ENCODE measurements at places on chromosomes 2 and 18.

DNA sequence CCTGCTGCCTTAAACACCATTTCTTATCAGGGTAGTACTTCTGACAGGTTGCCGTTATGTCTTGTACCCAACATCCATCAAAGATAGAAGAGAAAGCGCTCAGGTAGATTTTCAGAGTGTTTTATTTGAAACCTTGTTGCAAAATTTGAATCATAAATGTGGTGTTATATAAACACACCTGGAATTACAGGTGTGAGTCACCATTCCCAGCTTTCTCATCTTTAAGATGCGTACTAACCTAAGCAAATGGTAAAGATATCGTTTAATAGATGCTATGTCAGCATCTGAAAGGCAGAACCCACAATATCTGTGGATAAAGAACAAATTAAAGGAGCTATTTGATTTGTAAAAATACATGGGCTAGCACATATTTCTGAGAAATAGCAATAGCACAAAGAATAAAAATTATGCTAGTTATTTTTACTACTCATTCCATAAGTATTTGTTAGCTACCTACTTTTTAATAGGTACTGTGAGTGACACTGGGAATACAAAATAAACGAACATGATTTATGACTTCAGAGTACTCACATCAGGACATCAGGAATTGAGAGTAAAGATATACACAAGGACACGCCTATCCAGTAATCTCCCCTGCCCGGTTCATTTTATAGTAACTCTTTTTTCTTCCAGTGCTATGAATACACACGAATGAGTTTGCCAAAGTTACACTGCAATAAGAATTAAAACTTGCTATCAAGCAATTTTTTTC is 193.8 kb downstream of the RBM43 start:
- no peak for DNase-seq

DNA sequence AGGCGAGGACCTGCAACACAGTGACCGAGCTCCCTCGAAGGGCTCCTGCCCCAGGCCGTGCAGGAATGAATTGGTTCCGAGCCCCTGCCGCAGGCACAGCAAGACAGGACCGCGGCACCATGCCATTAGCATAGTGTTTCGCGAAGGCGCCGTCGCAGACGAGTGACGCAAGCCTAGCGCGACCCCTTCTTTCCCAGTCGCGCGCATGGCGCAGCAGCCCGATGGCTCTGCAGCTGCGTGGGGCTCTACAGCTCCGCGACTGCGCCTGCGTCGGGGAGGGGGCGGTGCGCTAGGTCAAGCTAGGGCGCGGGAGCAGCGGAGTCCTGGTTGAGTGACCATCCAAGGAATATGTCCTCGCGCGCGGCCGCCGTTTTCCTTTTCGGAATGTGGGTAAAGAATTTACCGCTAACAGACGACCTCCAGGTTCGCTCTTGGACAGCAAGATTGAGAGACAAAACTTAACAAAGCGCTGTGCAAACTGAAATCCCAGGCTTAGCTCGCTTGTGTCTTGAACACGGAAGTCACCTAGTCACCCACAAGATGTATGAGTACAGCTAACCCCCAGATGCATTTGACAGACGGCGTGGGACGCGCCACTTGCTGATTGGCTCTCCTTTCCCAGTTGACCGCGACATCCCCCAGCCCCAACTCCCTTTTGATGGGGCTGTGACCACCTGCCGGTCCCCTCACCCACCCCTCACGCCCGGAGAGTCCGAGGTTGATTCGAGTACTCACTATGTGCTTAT is at the start of gene TRMT61B:
TSS of gene TRMT61B (minus strand) at position 164 of the 746 bp plus-strand sequence. CDS start at position 132, 32 bp downstream.
- DNase-seq, result peak; percentile 94

DNA sequence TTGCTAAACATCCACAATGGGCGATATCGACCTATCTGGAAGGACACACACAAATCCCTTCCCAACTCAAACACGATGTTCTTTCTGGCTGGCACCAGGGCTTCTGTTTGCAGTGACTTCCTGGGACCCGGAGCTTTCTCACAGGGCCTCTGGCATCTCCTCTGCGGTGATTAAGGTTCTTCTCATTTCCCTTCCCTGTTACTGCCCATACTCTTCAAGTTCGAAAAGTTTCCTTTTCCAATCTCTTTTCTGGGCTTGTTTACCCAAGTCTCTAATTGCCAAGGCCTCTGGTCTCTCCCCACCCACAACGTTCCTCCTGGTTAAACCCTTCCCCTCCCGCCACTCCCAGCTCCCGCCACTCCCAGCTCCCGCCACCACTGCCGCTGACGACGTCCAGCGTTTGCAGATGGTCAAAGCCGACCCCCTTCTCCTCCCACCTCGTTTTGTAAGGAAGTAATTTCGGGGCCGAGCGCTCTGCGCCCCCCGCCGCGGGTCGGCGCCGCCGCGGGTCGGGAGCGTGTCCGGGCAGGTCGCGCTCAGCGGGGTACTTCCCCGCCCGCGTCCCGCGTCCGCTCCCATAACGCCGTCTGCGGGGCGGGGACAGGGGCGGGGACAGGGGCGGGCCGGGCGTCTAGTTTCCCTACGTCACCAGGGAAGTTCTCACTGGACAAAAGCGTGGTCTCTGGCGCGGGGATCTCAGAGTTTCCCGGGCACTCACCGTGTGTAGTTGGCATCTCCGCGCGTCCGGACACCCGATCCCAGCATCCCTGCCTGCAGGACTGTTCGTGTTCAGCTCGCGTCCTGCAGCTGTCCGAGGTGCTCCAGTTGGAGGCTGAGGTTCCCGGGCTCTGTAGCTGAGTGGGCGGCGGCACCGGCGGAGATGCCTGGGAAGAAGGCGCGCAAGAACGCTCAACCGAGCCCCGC is at the start of gene PMAIP1:
TSS of gene PMAIP1 (plus strand) at position 699 of the 924 bp plus-strand sequence. CDS start at position 881, 182 bp downstream.
- DNase-seq, result peak; percentile 84

GRCh38 chr2:119011162-119011909 is 69.3 kb downstream of the MARCO start:
- no peak for DNase-seq

DNA sequence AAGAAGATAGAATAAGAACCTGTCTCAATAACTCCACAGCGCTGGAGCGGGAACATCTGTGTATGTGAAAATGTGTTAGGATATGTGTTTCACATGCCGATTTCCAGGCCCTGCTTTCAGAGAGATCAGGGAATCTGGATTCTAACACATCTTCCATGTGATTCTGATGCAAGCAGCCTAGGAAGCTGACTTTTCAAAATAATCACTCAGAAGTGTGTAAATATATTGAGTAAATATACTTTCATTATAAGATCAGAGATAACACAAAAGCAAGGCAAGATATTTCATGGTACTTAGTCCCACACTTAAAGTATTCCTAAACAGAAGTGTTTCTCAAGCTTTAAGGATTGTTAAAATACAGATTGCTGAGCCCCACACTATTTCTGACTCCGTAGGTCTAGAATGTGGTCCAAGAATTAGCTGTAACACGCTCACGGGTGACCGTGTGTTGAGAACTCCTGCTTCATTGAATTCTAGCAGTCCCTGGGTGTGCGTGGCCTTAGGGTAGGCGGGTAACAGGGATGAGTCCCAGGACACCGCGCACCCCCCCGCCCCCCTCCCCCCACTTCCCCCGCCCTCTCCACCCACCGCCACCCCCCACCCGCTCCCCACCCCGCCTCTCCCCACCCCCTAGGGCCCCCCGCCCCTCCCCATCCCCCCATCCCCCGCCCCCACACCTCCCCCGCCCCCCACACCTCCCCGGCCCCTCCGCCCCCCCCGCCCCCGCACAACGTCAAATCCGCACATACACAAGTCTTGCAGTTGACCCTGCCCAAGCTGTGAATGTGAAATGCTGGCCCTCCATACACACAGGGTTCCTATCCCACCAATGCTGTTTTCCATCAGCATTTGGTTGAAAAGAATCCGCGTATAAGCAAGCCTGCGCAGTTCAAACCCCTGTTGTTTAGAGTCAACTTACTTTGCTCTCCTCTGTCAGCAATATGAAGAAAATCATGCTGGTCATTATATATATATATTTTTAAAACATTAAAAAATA is 94.2 kb upstream of the SLC39A10 start:
- no peak for DNase-seq

DNA sequence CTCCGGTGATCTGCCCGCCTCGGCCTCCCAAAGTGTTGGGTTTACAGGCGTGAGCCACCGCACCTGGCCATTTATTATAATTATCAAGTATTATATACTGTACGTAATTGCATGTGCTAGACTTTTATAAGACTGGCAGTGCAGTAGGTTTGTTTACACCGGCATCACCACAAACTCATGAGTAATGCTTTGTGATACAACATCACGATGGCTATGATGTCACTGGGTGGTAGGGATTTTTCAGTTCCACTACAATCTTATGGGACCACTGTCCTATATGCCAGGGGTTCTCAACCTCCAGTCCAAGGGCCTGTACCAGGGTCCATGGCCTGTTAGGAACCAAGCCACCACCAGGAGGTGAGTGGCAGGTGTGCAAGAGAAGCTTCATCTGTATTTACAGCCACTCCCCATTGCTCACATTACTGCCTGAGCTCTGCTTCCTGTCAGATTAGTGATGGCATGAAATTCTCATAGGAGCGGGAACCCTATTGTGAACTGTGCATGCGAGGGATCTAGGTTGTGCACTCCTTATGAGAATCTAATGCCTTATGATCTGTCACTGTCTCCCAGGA is 9.4 kb downstream of the SCYGR4 start:
- no peak for DNase-seq

DNA sequence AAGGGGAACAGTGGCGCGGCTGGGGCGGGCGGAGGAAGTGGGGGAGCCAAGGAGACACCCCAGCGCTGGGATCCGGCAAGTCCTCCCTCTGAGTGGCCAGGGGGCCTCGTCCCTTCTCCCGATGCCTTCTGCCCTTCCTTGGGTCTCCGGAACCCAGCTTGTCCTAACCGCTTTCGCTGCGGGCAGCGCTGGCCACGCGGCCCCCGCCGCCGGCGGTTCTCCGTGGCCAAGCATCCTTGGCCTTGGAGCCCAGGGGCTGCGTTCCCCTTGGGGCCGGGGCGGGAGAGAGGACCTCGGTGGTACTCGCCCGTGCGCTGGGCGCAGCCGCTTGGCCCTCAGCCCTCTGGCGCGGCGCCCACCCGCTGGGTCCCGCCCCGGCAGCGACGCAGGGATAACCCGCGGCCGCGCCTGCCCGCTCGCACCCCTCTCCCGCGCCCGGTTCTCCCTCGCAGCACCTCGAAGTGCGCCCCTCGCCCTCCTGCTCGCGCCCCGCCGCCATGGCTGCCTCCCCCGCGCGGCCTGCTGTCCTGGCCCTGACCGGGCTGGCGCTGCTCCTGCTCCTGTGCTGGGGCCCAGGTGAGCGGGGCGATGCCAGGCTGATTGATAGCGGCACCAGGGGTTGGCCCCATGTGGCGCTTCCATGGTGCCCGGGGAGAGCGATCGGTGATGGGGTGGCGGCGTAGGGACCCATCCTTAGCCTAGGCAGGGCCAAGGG is 128.7 kb downstream of the UXS1 start:
- DNase-seq, result no peak

- DNase-seq, result no peak
These were observed 229.2 kb downstream of the HDAC4 start for GRCh38 chr2:239171643-239172042.

DNA sequence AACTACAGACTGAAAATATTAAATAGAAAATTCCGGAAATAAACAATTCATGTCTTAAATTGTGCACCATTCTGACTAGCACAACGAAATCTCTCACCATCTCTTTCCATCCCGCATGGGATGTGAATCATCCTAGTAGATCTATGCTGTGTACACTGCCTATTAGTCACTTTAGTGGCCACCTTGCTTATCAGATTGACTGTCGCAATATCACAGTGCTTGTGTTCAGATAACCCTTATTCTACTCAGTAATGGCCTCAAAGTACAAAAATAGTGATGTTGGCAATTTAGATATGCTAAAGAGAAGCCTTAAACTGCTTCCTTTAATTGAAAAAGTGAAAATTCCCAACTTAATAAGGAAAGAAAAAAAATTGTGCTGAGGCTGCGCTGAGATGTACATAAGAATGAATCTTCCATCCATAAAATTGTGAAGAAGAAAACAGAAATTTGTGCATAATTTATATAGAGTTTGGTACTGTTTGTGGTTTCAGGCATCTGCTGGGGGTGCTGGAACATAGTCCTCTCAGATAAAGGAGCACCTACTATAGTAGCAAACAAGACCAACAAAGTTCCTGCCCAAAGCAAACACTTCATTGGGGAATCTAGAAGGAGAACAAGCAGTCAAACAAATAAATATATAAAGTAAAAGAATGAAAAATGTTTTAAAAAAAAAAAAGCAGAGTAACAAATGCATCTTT is 12.0 kb downstream of the PSMD1 start:
- DNase-seq, result no peak

- no peak for DNase-seq
These were observed 37.3 kb upstream of the GRP start for GRCh38 chr18:59182673-59183072.

GRCh38 chr2:65742977-65743376 is 310.6 kb upstream of the SPRED2 start:
- DNase-seq, result no peak

Measured in breast epithelium (tissue), 4 donors.